ENCODE measurements at places on chromosomes 13 and 19. TPM values are rescaled to one million over a fixed set of nuclear protein-coding genes. Genes with fewer than 3 reads are reported as not detected.

DNA sequence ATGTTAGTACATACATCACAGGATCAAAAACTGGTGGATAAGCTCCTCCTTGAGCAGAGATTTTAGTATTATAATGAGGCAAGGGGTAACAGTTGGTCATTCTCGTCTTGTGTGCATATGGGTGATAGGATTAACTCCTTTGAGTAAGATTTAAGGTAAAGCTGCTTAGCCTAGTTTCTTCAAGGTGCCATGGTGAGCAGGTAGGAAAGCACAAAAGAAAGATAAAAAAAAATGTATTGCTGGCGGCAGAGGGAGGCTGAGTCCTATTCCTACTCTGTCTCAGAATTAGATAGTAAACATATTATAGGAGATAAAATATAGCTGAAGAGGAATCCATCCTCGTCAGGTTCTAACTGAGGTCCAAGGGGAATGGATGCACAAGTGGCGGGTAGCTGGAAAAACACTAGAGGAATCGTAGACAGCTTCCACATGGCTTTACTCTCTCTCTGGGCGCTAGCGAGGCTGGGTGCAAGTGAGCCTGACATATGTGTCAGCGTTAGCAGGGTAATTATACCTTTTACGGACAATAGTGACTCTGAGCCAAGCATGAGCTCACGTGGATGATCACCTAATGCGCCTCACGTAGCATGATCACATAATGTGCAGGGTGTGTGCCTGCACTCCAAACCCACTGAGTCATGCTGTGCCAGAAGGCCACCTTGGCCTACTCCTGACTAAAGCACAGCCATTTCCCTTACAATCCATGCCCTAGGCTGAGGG is 734.3 kb upstream of the MIR17HG start:
- DNase-seq = no peak

DNA sequence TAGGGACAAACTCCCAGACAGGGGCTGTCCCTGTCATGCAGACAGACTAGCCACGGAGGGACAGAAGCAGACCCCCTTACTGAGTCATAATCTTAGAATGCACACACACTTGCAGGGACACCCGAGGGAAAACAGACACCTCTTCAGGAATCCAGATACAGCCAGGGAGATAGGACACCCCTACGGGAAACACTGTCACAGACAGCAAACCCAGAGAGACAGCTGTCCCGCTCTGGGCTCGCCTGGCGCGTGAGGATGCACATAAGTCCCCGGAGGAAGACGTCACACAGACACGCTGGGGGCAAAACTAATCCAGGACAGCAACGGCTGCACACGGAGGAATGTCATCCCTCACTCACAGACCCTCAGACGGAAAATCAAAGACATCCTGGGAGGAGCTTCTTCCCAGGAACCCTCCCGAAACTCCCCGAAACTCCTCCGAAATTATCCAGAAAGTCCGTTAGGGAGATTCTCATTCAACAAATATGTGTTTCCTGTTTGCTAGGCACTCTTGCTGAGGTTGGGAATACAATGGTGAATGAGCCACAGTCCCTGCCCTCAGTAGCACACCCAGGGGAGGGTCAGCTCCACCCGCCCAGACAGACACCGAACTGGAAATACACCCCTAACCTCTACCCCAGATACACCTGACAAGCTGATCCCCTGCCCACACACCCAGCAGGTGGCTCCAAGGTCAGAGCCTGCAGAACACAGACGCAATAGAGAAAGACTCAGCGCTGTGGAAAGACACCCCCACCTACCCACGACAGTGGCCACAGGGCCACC is 15.2 kb upstream of the TOMM40 start:
- DNase-seq = no peak

DNA sequence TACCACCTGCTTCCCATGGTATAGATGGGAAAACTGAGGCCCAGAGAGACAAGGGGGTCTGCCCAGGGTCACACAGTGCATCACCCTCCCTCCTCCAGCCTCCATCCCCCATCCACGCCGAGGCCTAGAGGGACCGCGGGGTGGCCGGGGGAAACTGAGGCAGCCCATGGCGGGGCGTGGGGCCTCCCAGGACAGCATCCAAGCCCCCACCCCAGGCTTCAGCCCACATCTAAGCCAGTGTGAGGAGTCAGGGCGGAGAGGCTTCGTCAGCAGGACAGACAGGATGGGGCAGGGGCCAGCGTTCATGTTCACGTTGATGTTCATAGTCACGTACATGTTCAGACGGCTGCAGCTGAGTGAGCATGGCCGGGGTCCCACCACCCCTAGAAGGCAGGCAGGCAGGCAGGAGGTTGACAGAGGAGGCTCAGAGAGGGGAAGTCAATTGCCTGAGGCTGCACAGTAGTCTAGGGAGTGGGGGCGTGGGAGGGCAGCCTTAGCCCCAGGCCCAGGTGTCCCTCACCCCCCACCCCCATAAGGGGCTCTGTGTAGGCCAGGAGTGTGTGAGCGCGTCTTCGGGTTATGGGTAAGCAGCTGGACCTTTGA is 23.3 kb downstream of the SMIM24 start:
- no peak for DNase-seq

DNA sequence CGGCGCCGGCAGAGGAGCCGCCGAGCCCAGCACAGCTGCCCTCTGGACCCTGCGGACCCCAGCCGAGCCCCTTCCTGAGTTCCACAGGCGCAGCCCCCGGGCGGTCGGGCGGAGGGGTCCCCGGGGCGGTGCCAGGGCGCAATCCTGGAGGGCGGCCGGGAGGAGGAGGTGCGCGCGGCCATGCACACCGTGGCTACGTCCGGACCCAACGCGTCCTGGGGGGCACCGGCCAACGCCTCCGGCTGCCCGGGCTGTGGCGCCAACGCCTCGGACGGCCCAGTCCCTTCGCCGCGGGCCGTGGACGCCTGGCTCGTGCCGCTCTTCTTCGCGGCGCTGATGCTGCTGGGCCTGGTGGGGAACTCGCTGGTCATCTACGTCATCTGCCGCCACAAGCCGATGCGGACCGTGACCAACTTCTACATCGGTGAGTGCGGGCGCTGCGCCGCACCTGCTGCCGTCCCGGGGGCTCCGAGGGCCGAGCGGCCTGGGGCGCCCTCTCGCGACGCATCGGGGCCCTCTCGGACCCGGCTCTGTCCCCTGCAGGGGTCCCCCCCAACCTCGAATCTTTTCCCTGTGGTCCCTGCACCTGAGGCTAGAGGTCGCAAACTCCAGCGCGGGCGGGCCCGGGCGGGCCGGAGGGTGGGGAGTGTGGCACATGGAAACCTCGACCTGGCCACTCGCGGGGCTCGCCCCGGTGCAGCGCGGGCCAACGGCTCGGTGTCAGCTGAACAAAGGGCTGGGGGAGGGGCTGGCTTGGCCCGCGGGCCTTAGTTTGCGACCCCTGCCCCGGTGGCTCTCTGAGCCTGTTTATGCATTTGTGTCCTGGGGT is at the start of gene KISS1R:
KISS1R (plus strand) TSS at position 11 of the 829 bp plus-strand sequence; CDS start at position 181, 170 bp downstream.
- DNase-seq = no peak

- DNase-seq = no peak
Observed at GRCh38 chr13:29548722-29549121, 46.8 kb downstream of the SLC7A1 start.

DNA sequence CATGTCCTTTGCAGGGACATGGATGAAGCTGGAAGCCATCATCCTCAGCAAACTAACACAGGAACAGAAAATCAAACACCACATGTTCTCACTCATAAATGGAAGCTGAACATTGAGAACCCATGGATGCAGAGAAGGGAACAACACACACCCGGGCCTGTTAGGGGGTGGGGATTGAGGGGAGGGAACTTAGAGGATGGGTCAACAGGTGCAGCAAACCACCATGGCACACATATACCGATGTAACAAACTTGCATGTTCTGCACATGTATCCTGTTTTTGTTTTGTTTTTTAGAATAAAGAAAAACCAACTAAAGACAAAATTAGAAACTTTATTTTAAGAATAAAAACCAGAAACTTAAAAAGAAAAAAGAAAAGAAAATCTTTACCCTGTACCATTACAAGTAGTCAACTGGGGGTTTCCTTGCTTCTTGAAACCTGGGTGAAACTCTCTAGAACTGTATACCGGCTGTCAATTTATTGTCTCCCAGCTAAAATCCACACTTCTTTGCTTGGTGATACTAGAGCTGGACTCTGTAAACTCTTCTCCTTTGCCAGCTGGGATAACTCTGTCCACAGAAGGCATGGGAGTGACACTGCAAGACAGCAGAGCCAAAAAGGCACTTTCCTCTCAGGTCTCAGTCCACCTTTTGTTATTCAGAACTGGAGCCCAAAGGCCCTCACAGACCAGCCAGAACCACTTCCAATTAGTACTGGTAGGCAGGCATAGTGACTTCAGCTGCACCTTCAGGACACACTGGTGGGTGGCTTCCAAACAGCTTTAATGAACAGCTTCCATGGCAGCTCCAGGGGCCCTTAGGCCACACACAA is 9.0 kb downstream of the MICU2 start:
- no peak for DNase-seq

- DNase-seq = peak; percentile 79
Observed at GRCh38 chr19:1400281-1401137, 833 bp downstream of the GAMT start.

DNA sequence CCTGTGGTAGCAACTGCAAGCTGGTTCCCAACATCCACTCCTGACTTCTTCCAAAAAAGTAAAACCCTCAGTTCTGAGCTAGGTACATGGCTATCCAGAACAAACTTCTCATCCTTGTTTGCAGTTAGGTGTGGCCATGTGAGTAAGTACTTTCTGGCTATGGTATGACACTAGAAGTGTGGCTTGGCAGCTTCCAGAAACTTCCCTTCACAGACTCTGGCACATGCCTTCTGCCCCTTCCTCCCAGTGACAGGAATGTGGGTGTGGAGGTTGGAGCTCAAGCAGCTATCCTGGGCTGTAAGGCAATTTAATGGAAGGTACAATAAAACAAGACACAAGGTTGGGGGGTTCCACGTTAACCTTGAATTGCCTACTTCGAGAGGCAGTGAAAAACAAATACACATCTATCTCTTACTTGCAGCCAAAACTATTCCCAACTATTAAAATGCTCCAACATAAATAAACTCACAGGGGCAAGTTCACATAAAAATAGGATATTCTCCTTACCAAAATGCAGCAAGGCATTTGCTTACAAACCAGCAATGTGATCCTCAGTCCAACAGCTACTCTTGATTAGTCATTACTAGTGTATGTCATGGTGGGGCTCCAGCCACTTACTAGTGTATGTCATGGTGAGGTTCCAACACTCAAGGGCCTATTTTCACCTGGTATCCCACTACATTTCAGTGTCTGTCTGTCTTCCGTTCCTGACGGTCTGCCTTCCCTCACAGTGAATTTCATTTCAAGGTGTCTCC is 3.1 kb downstream of the SMG9 start:
- no peak for DNase-seq

DNA sequence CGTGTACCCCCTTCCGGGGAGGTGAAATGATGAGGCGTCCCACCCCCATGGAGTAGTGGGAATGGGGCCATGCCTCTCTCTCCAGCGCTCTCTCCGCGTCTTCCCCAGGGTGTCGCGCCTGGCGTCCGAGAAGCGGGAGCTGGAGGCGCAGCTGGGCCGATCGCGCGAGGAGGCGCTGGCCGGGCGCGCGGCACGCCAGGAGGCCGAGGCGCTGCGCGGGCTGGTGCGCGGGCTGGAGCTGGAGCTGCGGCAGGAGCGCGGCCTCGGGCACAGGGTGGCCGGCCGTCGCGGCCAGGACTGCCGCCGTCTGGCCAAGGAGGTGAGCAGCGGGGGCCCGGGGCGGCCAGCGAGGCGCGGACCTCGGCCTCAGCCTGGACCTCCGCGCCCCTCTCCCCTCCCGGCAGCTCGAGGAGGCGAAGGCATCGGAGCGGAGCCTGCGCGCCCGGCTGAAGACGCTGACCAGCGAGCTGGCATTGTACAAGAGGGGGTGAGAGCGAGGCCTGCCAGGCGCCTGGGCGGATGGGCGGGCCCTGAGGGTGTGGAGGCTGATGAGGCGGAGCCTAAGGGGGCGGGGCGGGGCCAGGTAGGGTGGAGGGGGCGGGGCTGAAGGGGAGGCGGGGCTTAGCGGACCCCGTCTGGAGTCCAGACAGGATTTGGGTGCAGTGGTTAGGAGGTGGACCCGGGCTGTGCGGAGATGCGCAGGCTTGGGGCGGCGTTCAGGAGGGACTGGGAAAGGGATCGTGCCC is 7.7 kb downstream of the PGLYRP1 start:
- DNase-seq = no peak

DNA sequence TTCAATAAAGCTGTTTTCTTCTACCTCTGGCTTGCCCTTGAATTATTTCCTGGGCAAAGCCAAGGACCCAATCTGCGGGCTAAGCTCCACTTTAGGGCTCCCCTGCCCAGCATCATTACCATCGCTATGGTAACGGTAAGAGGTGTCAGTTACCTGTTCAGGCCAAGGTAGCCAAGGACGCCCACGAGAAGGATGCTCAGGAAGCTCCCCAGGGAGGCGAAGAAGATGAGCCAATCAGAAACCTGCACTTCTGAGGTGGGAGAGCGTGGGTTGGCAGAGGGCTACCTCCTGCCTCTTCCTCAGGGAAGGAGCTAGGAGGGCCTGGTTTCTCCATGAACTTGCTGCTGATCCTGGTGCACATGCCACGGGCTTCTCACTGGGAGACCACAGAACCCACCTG is 24.7 kb downstream of the IL12RB1 start:
- no peak for DNase-seq

DNA sequence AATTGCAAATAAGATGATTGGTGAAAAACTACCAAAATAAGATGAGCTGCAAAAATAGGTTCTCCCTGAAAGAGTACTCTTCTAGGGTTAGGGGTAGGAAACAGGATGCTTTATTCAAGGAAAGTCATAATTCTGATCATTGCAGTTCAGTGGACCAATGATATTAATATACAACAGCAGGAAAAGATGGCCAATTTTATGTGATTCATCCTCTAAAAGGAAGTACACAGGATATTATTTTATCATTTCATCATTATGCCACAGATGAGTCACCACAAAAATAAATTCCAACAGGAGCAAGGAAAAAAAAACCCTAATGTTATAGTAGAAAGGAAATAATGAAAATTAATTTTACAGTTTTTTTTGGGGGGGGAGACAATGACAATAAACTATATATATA is 205.0 kb downstream of the NALCN start:
- DNase-seq = no peak

- no peak for DNase-seq
Observed at GRCh38 chr13:28286263-28286662, 147.9 kb downstream of the PAN3 start.

Gene CRB3
- total RNA-seq = 0.41 TPM

Gene KRTDAP
- total RNA-seq = not detected

Gene SLITRK6
- 2.4 TPM for total RNA-seq

Gene JSRP1
- 2.0 TPM for total RNA-seq

Gene RAB8A
- total RNA-seq = 45.2 TPM
